NCI-H1930 (cell line): ENCODE measurements at places on chromosomes 6 and 20.

DNA sequence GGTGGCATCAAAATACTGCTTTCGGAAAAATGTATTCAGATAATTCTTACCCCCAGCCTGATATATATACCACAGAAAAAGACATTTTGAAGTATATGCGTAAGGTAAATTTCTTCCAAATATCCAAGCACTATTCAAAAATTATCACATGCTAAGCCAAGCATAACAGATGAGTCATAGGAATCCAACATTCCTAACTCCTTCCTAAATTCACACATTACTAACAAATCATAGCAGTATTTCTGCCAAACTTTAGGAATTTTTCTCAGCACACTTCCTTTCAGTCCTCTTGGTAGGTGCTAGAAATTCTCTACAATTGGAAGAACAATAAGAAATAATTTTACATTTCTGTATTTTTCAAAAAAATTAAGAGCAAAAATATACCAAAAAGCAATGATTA, 417.5 kb downstream of the EYS start:
- DNase-seq = no peak

DNA sequence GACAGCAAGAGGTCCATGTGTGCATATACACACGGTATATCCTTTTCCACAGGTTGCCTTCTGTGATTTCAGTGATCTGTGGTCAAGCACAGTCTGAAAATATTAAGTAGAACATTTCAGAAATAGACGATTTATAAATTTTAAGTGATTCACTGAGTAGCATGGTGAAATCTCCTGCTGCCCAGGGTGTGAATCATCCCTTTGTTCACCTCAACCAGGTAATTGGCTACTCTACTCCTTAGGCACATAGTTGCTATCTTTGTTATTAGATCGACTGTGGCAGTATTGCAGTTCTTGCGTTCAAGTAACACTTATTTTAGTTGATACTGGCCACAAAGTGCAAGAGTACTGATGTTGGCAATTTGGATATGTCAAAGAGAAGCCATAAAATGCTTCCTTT, 1421.7 kb downstream of the GRIK2 start:
- no peak for DNase-seq

- no peak for DNase-seq
Measured at GRCh38 chr6:127243501-127243900, 23.2 kb upstream of the RNF146 start.

DNA sequence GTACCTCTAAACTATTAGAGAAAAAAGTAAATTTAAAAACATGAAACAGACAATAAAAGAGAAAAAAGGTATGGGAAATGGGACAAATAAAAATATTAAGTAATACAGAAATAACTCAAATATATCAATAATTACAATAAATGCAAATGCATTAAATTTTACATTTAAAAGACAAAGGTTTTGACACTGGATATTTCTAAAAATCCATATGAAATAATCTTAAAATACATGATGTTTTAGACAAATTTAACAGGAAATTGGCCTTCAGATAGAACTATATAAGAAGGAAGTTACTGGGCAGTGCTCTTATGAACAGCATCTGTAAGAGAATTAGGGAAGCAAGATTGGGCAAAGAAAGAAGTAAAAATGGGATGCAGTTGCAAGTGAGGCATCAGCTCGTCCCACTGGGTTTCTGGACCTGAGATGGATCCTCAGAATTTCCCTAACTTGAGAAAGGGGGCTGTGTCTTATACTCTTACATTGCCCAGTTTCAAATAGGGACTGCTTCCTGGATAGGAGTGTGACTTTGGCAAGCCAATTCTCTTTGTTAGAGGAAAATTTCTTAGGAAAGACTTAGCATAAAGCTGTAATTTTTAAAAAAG, 376.7 kb downstream of the SMOC2 start:
- DNase-seq = no peak

- DNase-seq = no peak
Measured at GRCh38 chr6:126118936-126119335, 132.6 kb downstream of the TRMT11 start.

DNA sequence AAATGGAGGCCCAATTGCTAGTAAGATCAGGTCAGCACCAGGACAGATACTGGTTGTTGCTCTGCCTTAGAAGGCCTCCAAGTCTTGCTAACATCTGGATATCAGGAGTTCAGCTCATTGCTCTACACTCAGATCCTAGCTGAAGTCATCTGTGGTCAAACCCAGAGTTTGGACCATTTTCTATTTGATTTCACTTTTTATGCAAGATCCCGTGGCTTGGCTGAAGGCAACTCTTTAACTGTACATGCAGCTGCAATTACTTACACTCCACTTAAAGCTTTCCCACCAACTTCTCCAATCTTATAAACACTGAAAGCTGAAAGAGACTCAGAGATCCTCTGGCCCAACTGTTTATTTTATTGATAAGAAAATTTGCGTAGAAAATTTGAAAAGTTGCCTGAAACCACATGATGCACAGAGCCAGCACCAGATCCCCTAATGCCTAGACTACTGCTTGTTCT, 2.7 kb downstream of the SLC17A2 start:
- DNase-seq = no peak

GRCh38 chr20:14801591-14802325, 464.3 kb upstream of the FLRT3 start:
- DNase-seq = no peak

DNA sequence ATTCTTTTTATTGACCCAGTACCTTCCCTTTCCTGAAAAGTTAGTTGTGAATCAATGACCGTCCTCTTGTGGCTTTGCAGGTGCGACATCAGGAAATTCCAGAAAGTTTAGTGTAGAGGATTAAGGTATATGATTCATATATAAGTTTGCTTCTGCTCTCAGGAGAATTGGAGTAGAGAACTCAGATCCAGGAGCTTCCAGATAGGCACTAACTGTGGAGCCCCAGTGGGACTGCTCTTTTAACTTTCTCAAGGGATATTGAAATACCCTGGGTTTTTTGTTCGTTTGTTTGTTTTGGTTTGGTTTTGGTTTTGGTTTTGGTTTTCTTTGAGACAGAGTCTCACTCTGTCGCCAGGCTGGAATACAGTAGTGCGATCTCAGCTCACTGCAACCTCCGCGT, 9.5 kb downstream of the TAAR2 start:
- no peak for DNase-seq

GRCh38 chr6:20415712-20416454, 14.2 kb downstream of the E2F3 start:
- DNase-seq = no peak

DNA sequence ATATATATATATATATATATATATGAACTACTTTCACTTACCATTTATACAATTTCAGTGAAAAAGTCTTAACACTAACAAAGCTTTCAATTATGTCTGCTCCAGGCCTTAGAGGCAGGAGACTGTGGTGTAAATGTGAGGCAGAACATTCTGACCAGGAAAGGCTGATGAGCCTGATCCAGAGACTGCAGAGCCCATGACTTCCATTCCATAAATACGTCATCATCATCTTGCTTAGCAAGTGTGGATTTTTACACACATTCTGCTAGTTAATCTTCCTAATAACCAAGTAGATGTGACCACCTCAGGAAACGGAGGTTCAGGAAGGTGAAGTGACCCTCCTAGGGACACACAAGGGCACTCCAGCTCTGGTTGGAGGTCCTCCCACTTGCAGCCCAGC, 14.9 kb downstream of the TRERF1 start:
- DNase-seq = no peak

DNA sequence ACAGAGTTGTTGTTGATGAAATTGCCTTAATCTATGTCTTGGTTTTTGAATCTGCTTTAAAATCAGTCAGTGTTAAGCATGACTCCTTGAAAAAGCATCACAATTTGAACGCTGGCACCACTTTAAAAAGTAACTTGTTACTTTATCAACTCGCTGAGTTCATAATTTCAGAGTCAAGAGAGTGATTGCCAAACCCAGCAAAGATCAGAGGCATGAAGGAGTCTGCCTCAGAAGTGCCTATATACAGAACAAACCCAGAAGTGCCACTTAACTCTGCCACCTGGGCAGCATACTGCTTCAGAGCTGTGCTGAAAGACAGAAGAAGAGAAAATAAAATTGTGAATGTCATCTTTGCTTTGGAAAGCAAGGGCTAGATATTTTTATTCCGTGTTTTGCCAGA, 73.6 kb upstream of the HCRTR2 start:
- DNase-seq = no peak

GRCh38 chr6:157822245-157823000, 623 bp upstream of the SNX9 start:
- DNase-seq = no peak

DNA sequence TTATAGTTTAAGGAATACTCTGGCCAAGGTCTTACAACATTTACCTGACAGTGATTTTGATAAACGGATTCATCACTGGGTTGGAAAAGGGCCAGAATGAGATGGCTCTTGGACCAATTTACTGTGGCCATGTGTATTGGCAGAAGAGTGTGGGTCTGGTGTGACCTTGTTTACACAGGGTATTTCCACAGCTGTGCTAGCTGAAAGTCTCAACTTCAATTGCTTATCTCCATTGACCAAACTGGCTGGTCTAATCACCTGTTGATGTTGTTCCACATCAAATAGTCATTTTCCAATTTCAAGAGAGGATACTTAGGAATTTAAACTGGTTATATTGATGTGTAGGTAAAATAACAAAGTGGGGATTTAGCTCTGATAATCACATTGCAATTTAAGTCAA, 501.6 kb upstream of the MAP3K7 start:
- peak; percentile 61 for DNase-seq

DNA sequence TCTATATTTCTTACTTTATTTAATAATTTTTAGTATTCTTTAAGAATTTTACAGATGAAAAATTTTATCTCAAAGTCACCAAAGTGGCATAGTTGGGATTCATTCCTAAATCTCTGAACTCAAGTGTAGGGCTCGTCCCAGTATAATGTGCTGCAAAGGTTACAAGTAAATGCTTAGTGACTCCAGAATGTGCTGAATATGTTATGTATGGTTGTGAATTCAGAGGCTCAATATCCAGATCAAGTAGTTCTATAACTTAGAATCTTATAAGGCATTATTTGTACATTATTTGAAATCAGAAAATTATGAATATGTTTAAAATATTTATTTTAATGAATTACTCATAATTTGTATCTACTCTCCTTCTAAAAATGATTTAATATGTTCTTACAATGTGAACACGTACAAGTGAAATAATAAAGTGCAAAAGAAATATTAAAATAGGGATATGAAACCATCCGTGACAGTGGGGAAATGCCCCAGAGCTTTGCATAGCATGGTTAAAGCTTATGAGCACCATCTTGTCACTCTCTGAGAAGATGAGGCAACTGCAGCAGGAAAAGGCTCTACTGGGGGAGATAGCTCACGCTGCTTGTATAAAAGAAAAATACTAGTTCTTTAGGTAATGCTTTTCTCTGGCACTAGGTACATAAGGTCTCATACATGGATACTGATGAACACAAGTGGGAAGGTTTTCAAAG, 259.0 kb downstream of the FOXC1 start:
- DNase-seq = no peak

DNA sequence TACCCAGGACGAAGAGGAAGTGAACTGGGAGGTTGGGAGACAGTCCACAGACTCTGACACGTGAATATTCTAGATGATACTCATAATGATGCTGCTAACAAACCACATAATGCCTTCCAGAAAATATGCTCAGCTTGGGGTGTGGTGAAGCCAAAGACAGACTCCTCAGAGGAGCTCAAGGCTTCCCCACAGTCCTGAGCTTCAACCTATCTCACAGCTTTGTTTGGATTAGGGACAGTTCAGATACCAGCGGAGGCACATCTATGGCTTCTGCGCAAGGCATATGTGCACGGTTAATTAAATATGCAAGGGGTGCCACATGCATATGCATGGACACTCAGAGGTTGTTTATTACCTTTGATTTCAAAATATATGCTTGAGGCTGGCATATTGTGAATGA, 30.7 kb upstream of the MYLIP start:
- no peak for DNase-seq

- DNase-seq = no peak
Measured at GRCh38 chr6:115001731-115002350, 659.0 kb upstream of the HS3ST5 start.

DNA sequence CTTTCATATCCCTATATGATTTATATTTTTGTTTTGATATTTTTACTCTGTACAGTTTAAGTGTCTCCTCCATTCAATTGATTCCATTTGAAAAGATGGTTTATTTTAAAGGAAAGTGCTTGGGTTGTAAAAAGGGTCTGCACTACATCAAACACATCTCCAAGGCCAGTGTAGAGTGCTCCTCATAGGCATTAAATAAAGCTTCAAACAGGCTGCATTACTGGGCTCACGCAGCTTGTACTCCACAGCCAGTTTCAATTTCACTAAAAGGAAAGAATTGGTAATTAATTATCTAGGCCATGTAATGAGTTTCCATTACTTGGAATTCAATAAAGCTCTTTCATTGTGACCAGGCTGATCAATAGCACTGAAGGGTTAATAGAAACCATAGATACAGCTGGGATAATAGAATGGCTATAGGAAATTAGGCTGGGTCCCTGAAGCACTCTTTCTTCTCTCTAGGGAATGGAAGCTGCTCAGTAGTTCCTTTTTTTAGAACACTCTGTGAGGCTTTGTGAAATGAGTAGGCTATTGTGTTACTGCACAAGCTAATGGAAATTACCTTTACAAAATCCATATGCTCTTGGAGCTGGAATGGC, 442.2 kb downstream of the RNF144B start:
- no peak for DNase-seq

GRCh38 chr20:33423141-33423834, 20.3 kb downstream of the SNTA1 start:
- no peak for DNase-seq

GRCh38 chr6:14016935-14017625, 92.3 kb downstream of the RNF182 start:
- no peak for DNase-seq

GRCh38 chr6:157316871-157317814, 6.2 kb downstream of the TMEM242 start:
- DNase-seq = no peak

- no peak for DNase-seq
Measured at GRCh38 chr6:45563844-45564243, 186.1 kb upstream of the SUPT3H start.

- DNase-seq = no peak
Measured at GRCh38 chr20:10837901-10838300, 164.1 kb upstream of the JAG1 start.
